ENCODE measurements at places on chromosomes 12 and 14. TPM values are rescaled to one million over a fixed set of nuclear protein-coding genes. Genes with fewer than 3 reads are reported as not detected.

DNA sequence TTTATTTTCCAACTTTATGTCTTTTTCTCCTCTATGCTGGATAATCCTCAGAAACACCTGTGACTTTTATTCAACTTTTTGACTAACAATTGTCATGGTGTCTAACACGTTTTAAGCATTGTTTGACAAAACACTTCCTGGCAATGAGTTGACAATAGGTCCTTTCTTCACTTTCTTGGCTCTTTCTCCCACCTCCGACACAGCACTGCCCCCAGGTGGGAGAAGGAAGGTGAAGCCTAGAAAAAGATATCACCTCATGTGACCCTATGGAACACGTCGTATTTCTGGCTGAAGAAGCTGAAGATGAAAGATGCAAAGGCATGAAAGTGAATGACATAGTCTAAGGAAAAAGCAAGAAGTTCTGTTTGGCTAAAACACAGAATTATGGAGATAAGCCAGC lies 430.0 kb downstream of the ETNK1 start:
- no peak for DNase-seq

- DNase-seq = no peak
These were observed 82.1 kb upstream of the FSCB start for GRCh38 chr14:44589180-44589579.

DNA sequence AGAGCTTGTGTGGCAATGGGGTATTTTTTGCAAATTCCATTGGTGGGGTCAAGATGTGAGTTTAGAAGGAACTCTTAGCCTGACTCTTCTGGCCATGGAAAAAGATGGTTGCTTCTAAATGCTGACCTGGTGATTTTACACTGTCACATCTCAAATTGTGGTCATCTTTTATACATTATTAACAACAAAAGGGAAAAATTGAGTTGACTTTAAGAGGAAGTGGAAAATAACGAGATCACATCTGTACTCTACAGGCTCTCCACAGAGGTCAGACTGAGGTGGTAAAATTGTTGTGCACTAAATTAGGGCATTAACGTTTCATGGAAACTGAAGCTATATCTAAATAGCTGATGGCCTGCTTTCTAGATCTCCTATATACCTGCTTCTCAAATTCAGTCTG lies 44.7 kb downstream of the PTPN11 start:
- no peak for DNase-seq

- DNase-seq = no peak
These were observed 8.0 kb upstream of the SELPLG start for GRCh38 chr12:108641446-108642268.

LGR5 gene
- total RNA-seq = not detected

DNA sequence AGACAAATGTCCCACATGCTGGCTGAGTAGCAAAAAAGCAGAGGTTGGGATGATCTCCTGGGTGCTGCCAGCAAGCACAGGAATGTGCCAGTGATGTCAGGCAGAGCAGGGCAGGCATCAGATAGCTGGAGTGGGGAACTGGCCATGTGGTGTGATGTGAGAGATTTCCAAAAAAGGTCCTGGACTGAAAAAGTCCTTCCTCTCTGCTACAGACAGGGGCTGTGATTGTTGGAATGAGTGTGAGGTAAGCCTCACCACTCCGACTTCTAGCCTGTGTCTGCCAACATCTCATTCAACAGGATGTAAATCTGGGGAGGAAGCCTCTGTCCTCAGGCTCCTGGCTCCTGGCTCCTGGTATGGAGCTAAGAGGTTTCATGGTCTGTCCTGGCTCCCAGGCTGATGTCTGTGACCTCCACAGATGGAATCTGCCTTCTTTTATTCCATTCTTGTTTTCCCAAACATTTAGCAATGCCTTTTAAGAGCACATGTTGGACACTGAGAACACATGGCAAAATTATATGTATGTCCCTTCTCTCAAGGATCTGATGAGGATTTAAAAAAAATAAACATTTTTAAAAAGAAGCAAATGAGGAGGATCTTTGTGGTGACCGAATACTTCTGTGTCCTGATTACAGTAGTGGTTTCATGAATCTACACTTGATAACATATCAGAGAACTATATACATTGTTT lies 50.1 kb upstream of the STK38L start:
- DNase-seq = no peak

OR6C6 gene
- not detected for total RNA-seq

HOTAIR gene
- total RNA-seq = not detected

GRCh38 chr14:23640524-23641141 lies 4.5 kb downstream of the DHRS2 start:
- DNase-seq = no peak

- no peak for DNase-seq
These were observed 17.5 kb upstream of the GXYLT1 start for GRCh38 chr12:42162193-42162592.

GRCh38 chr12:81162391-81163136 lies 84.7 kb downstream of the ACSS3 start:
- no peak for DNase-seq

CLEC7A gene
- not detected for total RNA-seq

FOXN4 gene
- not detected for total RNA-seq

- DNase-seq = no peak
These were observed 29.2 kb downstream of the BTBD7 start for GRCh38 chr14:93303659-93304058.

DNA sequence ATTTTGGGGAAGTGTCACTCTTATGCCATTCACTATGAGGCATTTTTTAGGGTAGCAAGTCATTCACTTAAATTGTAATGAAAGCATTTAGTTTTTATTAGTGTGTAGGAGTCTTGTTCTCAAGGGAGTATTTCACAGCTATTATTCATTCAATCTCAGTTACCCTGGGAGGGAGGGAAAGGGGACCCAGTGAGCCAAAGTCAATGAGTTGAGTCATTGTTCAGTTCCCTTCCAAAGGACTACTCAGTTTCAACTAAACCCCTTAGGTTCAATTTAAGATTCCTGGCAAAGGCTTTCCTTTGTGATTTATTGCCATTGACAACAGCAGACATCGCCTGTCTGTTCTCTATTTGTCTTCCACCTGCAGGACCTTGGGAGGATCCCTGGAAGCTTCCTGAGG lies 29.3 kb upstream of the RASSF8 start:
- no peak for DNase-seq

DNA sequence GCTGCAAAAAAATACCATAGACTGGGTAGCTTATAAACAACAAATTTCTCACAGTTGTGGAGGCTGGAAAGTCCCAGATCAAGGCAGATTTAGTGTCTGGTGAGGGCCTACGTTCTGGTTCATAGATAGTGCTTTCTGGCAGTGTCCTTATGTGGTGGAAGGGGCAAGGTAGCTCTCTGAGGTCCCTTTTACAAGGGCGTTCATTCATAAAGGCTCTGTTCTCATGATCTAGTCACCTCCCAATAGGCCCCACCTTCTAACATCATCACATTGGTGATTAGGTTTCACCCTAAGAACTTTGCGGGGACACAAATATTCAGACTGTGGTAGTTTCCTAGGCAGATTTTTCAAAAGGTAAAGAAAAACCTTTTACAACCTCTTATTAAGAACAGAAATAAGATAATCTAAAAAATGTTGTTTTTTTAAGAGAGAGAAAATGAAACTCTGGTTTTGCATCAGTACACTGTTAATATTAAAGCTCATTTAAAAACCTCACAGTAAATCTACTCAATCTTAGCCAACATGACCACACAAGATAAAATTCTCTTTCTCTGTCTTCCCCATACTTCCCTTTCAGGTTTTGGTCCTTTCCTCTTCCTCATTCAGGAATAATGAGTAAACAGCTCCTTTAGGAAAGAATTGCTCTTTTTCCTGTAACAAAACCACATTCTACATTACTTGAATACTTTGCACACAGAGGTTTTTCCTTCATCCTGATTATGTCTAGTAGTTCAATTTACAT lies 117.5 kb downstream of the UNC79 start:
- no peak for DNase-seq

GRCh38 chr12:2335513-2335912 lies 282.7 kb downstream of the CACNA1C start:
- no peak for DNase-seq

DNA sequence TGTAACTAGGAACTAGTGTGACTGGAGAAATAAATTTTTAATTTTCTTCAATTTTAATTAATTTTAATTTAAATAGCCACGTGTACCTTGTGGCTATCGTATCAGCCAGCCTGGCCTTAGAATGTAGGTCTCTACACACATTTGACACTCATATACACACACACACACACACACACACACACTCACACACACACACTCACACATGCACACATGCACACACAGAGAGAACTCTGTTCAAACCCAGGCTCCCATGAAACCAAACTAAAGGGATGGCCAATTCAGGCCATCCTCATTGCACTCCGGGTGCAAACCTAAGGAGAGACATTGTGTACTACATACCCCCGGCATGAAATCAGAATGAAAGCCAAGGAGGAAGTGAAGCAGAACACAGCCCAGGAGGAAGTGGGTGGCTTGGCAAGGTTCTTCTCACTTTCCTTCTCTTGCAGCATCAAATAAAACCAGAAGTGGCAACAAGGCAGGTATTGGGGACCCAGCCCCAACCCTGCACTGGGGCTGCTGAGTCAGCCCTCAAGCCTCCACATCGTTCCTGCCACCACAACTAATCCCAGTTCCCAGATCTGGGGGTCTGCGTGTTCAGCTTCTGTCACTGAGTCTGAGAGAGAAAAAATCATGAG lies 26.2 kb upstream of the CHPT1 start:
- DNase-seq = peak; percentile 60

DNA sequence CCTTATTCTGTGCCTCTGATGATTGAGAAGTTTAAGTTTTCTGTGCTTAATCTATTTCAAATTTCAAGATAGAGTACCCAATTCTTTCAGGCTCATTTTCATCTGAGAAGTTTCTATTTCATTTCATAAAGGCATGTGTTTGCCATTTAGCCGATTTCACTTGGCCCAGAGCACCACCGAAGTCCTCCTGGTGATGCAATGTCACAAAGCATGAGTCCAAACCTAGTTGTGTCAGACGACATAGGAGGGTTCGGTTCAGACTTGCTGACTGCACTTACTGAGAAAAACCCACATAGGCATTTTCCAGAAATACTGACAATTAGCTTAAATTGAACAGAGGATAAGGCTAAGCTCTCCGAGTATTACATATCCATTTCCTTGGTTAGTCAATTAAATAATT lies 152.4 kb upstream of the FAR2 start:
- DNase-seq = no peak
